ENCODE measurements at places on chromosomes 16 and 17. TPM values are rescaled to one million over a fixed set of nuclear protein-coding genes. Genes with fewer than 3 reads are reported as not detected.

- no peak for DNase-seq
Observed at GRCh38 chr16:13335879-13336278, 434.5 kb downstream of the SHISA9 start.

CHST4 gene
- total RNA-seq, result 6.7 TPM

GRCh38 chr16:22240023-22240710 is 34.1 kb downstream of the EEF2K start:
- DNase-seq, result no peak

ITGAX gene
- total RNA-seq, result 0.80 TPM

GRCh38 chr17:31494259-31495021 is 103.0 kb downstream of the RAB11FIP4 start:
- no peak for DNase-seq

GRCh38 chr16:87344931-87345631 is 27.9 kb upstream of the C16orf95 start:
- peak; percentile 87 for DNase-seq

DNA sequence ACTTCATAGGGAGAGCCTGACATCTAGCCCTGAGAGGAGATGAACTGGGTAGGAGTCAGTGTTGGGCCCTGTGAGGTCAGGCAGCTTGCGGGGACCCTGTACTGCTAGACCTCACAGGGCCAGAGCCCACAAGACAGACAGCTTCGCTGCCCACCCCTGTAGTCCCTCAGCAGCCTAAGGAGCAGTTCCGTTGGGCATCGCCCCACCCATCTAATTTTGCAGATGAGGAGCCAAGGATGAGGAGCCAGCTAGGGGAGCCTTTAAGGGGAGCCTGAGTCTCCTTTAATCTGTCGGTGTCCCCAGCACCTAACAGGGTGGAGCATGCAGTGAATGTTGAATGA is 755 bp upstream of the TUFM start:
- DNase-seq, result no peak

DNA sequence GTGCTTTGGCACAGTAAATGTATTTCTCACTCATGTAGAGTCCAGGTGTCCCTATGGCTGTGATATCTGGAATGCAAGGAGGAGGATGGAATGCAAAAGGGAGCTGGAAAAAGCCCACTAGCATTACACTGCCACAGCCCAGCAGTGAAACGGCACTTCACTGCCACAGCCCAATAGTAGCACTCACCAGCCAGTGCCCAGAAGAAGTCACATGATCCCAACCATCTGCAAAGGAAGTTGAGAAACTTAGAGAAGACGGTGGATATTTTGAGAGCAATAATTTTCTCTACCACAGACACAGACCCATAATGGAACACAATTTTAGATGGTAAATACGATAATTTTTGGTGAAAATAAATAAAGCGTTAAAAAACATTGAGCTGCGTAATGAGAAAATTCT is 51.8 kb downstream of the C16orf82 start:
- no peak for DNase-seq

TNFSF12 gene
- total RNA-seq, result 9.6 TPM

GRCh38 chr16:24753437-24753836 is 24.0 kb downstream of the TNRC6A start:
- DNase-seq, result no peak

ARSG gene
- total RNA-seq, result 15.7 TPM

DNA sequence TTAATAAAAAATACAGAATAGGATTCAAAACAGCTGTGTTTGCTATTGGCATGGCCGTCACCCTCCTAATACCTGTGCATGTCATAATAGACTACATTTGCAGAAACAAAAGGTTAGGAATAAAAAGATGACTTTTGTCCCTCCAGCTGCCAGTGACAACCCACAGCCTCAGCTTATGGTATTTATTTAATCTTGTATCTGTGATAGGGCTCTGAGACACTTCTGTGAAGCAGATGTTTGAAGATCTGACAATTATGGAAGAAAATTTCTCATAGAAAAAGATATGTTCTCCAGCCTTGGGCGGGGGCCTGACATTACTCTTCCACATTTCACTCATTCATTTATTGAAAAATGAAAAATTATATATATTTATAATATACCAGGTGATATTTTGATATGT is 62.2 kb downstream of the PITPNC1 start:
- no peak for DNase-seq

GRCh38 chr17:4833941-4834680 is 971 bp downstream of the MINK1 start:
- DNase-seq, result no peak

CHTF18 gene
- total RNA-seq, result 80.8 TPM

DNA sequence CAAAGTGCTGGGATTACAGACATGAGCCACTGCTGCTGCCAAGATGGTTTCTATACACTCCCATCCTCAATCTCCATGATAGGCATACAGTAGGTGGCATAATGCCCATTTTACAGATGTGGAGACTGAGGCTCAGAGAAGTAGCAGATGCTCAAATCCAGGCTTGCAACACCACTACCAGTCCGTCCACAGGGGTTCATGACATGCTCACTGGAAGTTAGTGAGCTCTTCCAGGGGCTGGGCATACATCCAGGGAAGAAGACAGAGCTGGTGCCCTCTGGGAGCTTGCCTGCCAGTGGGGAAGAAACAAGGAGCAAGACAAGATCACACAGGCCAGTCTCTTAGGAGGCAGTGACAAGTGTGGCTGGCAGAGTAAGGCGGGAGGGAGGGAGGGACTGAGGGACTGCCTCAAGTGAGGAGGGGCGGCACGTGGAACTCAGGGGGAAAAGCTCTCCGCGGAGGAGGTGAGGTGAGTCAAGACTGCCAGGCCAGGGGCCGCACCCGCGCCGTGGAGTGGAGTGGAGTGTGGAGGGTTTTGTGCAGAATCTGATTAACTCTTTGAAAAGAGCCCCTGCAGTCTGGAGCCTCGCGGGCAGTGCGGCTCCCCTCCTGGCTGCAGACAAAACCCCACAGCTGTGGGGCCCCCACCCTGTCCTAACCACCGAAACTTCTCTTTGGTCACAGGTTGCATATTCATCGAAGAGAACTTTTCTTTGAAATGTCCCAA is 27.9 kb downstream of the SREBF1 start:
- DNase-seq, result peak; percentile 79

MFAP4 gene
- total RNA-seq, result 22.2 TPM

DNA sequence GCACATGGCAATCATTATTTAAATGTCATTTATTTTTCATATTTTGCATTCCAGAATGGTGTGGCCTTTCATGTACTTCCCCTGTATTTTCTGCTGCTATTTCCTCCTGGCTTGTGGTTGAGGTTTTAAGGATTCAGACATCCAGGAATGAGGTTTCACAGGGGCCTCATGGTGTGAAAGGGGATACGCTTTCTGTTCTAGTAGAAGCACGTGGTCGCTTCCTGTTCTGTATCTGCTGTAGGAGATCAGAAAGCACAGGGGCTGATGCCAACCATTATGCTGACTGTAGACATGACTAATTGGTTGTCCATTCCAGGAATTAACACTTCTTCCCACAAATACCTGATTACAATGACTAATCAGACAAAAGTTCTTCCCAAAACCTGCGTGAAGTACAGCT is 405.9 kb downstream of the SHISA9 start:
- DNase-seq, result no peak

DNA sequence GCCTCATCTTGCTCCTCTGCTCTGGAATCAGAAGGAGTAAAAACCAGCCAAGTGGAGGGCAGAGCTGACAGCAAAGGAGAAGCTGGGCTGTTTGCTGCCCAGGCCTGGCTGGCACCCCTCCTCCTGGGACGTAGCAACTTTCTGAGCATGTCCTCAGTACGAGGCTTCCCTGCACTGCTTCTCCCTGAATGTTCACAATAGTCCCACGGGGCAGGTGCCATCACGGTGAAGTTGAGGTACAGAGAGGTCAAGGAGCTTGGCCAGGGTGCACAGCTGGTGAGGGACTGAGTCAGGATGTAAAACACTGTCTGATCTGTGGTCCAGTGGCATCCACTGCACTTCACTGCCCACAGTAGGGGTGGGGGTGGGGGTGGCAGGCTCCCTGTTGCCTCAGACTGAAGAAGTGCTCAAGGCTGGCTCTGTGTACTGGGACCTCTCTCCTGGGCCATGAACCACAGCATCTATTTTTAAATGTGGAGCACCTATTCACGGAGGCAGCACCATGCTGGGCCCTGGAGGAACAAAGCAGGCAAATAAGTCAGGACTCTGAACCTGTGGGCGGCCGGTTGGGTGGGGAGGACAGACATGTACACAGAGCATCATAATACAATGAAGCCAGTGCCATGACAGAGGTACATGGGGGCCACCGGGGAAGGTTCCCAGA is 369.5 kb downstream of the SEC14L1 start:
- DNase-seq, result no peak

DNA sequence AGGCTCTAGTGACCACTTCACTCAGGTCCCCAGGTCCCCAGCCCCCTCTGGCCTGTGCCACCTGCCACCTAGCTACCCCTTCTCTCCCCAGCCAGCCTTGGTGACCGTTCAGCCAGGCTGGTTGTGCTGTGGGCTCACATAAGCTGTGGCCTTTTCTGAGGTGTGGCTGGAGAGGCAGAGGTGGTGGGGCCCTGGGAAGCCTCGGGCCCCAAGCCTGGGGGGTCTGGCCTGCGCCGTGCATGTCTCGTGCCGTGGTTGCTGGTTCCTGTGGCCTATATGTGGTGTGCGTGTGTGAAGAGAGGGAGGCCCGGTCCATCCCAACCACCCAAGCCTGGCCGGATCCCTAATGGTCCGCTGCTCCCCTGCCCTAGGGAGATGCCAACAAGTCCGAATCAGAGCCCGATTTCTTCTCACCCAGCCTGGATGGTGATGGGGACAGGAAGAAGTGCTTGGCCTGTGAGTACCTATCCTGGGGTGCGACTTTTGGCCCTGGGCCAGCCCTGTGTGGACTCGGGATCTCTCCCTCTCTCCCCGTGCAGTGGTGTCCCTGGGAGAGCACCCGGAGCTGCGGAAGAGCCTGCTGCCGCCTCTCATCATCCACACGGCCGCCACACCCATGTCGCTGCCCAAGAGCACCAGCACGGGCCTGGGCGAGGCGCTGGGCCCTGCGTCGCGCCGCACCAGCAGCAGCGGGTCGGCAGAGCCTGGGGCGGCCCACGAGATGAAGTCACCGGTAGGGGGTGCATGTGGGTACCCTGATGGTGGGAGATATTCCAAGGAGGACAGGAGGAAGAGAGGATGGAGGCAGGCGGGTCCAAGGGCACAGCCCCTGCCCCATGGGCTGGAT is 35.9 kb downstream of the CACNA1G start:
- peak; percentile 97 for DNase-seq

DNA sequence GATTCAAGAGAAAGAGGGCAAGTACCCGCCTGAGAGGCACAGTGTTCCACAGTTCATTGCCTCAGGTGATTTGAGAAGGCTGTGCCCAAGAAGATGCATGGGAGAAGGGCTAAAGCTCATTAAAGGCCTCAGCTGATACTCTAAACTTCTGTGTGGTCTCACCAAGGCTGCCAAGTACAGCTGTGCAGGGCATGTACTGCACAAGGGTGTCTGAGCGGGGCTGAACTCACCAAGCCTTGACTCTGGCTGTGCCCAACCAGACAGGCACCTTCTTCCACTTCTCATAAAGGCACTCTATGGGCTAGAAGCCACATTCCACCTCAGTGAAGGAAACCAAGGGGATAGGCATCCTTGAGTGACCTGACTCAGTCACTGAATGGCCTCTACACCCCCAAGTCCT is 12.7 kb downstream of the LRRC75A start:
- no peak for DNase-seq

DNA sequence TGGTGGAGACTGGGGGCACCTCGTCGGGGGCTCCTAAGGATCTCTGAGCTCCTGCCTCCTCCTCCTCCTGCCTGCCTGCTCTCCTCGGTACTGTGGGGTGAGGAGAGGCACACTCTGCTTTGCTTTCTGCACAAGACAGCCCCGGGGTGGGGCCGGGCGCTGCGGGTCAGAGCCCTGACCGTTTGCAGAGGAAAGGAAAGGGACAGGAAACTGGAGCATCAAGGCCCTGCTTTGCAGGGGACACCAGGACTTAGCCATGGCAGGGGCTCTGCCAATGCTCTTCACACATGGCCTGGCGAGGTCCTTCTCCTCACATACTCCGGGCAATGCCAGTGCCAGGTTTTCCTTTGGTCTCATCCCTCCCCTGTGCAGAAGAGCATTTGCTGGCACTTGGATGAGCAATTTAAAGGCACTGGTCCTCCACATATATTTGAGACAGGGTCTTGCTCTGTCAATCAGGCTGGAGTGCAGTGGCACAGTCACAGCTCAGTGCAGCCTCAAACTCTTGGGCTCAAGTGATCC is 23.8 kb upstream of the DOC2B start:
- no peak for DNase-seq

CTRL gene
- 3.7 TPM for total RNA-seq

DNA sequence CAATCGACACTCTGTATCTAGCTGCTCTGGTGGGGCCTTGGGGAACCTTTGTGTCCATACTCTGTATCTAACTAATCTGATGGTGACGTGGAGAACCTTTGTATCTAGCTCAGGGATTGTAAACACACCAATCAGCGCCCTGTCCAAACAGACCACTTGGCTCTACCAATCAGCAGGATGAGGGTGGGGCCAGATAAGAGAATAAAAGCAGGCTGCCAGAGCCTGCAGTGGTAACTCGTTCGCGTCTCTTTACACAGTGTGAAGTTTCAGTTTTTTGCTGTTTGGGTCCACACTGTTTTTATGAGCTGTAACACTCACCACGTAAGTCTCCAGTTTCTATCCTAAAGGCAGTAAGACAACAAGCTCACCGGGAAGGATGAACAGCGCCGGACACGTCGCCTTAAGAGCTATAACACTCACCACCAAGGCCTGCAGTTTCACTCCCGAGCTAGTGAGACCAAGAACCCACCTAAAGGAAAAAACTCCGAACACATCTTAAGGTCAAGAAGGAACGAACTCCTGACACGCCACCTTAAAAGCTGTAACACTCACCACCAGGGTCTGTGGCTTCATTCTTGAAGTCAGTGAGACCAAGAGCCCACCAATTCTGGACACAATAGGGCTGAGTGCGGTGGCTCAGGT is 64.6 kb downstream of the KPNA2 start:
- no peak for DNase-seq

RND2 gene
- total RNA-seq, result 25.9 TPM

DNA sequence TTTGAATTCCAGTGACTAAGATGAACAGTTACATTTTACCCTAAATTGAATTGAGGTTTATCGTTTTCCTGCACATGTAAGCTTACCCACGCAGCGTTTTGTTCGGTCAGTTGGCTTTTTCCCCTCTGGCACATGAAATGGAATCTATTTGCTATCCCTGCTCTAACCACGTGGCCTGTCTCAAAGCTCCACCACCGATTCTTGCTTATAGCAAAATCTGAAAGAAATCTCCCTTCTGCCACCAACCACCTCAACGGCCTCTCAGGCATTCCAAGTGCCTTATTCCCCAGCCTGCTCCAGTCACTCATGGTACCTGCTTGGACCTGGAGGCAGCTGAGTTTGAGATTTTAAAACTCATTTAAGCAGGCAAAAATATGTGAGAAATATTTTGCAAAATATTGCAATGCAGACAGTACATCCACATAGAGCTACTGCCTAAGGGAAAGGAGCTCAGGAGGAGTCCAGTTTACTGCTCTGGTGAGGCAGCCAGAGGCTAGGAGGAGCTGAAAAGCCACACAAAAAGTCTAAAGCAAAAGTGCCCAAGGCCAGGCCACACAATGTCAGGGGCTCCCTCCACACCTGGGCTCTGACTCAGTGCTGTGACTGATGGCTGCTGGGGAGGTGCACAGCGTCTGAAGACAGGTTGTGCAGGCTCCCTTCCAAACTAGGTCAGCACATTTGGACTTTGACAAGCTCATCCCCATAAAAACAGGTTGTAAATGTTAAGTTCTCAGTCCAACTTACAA is 26.4 kb downstream of the ARHGAP17 start:
- DNase-seq, result no peak

RAB34 gene
- total RNA-seq, result 284 TPM

GRCh38 chr17:58231641-58232040 is 6.7 kb upstream of the LPO start:
- no peak for DNase-seq

KREMEN2 gene
- total RNA-seq, result 20.9 TPM

KRTAP17-1 gene
- not detected for total RNA-seq

CLDN6 gene
- total RNA-seq, result 426 TPM

TP53TG3 gene
- not detected for total RNA-seq

ST6GALNAC2 gene
- 1.7 TPM for total RNA-seq

All from H7 (cell line).